ENCODE measurements at places on chromosomes 3 and 15.
A peak's percentile ranks its signal among the peaks of the same experiment; 100 is the strongest.

DNA sequence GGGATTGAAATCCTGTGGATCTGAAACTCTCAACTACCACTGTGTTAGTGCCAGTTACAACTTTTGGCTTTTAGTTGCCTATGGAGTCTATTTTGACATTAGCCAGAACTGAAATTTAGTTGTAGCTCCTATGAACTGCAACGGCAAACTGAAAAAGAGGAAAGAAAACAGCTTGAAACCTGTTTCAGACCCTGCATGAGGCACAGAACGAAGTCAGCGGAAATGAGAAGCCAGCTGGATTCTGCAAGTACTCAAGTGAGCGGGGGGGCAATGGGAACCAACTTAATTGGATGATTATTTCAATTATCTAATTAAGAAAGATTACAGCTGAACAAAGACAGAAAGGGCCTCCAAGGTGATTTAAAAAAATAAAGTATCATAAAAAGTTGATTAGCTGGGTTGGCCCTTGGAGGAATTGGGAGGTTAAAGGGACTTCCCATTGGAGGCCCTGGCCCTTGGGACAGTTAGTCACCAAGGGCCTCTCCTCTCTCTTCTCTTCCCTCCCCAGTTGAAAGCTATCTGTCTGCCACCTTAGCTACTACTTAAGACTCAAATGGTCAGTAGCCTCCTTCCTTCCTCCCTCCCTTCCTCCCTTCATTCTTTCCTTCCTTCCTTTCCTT is 352.1 kb downstream of the SHQ1 start:
- DNase-seq = no peak

DNA sequence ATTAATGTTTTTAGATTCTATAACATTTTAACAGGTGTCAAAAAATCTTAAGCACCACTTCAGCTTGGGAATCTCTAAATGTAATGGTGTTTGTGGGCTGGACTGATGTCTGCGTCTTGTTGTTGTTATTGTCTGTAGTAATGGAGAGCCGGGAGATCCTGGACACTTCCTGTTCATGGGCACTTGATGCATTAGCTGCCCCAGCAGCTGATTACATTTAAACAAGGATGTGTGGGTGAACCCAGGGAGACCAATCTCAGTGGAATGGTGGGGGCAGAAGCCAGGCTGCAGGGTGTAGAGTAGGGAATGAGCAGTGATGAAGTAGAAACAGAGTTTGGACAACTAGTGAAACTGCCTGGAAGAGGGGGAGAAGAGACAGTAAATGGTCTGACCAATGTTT is 7.8 kb downstream of the CCR5AS start:
- no peak for DNase-seq

DNA sequence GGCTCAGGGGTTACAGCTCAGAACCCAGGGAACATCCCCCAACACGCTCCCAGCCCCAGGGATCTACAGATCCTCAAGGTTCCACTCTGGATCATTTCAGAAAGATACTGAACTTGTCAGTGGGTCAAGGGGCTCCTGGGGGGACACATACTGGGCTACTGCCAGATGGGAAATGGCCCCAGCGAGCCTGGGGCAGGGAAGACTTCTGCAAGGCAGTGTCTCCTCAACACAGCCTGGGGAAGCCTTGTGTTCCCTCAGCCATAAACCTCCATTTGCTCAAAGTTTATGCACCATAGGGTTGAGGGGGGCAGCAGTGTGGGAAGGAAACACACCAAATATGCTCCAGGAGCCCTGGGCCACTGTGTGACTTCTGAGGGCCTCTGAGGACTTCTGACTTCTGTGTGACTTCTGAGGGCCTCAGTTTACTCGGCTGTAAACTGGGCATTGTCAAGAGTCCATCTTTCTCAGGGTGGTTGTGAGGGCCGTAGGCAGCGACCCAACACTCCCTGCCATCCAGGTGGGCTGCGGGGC is 58.4 kb downstream of the IQSEC1 start:
- no peak for DNase-seq

DNA sequence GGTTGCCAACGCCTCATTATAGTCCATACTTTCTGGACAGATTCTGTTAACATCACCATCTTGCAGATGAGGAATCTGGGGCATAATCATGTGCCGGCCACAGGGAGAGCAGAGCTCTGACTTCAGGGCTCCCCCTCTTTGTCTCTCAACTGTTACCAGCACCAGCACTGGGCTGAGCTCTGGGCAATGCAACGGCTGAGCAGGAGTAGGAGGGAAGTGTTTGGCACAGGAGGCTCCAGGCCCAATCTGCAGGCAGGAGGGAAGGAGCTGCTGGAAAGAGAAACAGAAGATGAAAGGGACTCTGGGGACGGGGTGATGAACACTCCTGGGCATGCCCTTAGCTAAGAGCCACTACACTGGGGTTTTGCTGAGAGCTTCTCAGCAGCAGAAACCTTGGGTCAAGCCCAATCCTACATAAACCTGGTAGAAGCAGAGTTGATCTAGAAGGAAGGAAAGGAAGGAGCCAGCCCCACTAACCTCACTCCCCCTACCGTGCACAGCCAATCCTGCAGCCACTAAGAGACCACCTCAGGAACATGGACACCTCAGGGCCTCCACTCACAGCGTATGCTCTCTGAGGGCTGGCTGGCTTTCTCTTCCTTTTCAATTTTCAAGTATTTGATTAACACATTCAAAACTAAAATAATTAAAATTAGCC is 73.1 kb upstream of the SPATA12 start:
- DNase-seq = no peak

GRCh38 chr3:101065962-101066361 is 72.7 kb upstream of the ABI3BP start:
- no peak for DNase-seq

GRCh38 chr3:47261301-47261700 is 21.3 kb downstream of the KIF9 start:
- no peak for DNase-seq

DNA sequence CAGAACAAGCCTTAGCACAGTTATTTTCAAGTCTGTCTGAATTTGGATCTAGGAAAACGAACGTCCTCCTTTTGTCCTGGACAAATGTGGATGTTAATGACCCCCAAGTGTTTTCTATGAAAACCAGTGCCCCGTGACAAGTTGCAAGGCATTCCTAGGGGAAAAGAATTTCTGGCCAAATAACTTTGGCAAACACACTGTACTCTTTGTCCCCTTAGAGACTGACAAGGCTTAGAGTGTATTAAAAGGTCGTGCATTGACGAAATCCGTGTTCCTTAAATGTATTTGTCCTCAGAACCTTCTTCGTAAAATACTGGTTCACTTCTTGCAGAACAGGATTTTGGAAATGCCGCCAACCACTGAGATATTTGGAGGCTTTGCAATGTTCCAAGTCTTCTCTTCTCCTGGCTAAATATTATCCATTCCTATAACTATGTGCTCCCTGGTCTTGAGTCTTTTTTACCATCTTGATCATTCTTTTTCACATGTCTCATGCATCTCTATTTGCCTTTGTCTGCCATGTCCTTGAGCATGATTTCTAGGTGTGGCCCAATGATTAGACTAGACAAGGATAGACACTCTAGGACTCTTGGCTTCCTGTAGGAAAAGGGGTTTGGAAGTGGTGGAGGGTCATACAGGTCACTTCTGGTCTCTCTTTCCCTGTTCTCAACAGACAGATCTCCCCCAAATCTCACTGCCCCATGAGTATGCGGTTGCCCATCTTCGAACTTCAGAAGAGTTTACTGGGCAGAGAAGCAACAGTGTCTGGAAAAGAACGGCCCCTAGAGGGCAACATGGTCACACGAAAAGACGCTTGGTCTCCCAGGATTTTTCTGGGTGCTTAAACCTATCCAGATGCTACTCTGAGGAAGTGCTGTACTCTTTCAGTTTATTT is 117.5 kb downstream of the EDEM1 start:
- DNase-seq = peak; percentile 66

DNA sequence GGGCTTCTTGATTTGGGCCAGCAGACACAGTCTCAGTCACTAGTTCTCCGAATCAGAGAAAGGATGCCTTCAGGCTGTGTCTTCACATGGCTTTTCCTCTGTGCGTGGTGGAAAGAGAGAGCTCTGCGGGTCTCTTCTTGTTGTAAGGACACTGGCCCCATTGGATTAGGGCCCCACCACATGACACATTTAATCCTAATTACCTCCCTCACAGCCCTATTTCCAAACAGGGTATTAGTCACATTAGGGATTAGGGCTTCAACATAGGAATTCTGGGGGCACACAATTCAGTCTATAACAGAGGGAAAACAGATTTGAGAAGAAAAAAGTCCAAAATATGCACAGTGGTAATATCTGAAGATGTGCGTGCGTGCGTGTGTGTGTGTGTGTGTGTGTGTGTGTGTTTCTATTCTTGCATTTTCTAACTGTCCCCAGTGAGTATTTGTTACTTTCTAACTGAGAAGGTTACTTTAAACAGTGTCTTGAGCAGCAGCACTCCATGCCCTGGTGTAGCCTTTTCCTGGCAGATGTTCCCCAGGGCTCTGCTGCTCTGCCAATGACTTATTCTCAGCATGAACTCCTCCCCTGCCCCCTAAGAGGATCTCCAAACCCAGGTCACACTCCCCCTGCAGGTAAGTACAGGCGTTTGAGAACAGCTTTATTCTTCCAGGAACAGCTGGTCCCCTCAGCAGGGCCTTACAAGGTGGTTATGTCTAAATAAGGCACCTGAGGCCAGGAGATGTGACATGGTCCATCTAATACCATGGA is 72.9 kb downstream of the RPL39L start:
- DNase-seq = peak; percentile 67

GRCh38 chr3:103337179-103337845 is 902.5 kb downstream of the ZPLD1 start:
- DNase-seq = no peak

DNA sequence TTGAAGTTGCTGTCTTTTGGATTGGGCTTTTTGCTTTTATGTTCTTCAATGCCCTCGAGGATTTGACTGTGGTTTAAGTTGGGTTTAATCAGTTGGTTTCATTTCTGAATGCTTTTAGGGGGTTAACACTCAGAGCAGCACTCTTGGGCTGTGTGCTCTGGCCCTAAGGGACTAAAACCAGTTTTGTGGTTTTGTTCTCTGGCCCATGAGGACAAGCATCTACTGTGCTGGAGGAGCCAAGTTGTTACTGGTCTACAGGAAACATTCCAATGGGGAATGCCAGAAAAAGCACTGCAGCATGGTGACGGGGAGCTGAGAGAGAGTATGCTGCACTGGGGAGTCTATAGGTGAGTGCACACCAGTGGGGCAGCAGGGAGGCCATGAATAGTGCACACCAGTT is 596.9 kb downstream of the ZBBX start:
- DNase-seq = no peak

- no peak for DNase-seq
These were observed 151.3 kb upstream of the LPP start for GRCh38 chr3:188002626-188003138.

DNA sequence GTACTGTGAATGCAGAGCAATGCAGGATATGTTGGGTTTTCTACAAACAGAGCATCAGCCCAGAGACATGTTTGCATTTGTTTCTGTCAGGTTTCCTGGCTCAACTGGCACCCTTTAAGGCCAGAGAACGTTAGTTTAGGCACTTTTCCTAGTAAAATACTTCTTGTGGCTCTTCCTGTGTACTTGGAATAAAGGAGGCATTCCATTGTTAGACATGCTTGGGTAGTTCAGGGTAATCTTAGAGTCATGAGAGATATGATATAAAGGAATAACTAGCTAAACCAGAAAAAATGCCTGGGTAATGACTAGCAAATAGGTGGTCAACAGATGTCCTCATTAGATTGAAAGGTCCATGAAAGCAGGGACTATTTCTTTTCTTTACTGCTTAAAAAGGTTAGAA is 60.4 kb upstream of the RBM5 start:
- DNase-seq = no peak

All from NCI-H2029 treated with DMSO at 0.1 percent for 48 hours (cell line).